ENCODE measurements at places on chromosomes 3 and 15. TPM values are rescaled to one million over a fixed set of nuclear protein-coding genes. Genes with fewer than 3 reads are reported as not detected.

- DNase-seq = peak; percentile 64
These were observed 960 bp upstream of the KLF13 start for GRCh38 chr15:31325595-31326155.

DNA sequence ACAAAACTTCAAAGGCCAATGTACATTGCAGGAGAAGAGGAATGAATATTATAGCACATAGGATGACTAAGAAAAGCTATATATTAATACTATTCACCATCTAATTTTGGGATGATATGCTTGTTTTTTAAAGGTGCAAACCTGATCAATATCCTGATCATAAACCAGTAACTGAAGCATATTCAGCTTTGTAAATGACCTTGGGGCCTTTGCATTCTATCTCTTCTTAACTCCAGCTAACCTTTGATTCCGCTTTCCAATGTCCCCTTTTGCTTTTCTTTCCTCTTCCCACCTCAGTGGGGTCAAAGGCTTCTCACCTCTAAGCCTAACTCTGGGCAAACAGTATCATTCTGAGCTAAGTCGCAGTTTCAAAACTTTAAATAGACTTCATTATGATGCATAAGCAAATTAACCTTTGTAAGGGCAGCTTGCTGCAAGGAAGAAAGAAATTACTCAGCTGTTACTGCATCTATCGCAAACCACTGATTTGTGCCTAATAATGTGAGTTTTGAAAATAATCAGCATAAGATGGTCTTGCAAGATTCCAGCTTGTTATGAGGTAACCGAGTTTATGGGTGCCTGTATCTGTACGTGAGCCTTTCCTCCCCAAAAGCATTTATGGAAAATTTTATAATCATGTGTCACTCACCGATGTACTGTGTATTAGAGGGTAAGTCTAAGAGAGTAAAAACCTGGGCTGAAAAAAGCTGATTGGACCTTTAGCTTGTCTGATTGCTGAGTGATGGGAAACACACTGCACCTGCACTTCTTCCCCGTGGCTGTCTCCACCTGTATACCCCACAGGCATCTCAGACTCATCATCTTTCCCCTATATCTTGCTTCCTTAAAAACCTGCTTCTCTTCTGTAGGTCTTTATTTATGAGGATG lies 116.8 kb downstream of the TPRG1 start:
- DNase-seq = no peak

- DNase-seq = no peak
These were observed 65.0 kb downstream of the CCNL1 start for GRCh38 chr3:157094751-157095480.

DNA sequence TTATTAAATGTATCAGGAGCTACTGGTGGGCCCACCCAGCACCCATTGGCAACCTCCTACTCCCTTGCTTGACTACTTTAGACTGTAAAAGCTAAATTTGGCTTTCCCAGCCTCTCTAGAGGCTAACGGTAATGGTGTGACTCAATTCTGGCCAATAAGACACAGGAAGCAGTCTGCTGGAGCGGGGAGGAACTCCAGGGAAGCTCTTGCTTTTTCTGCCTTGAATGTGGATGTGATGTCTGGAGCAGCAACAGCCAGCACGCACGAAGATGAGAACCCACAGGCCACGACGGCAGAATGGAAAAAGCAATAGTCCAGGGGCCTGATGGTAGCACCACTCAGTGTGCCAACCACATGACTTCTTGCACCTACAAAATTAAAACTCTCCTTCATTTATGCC lies 39.9 kb downstream of the RAB6B start:
- no peak for DNase-seq

The NEK11 gene
- 0.45 TPM for total RNA-seq

DNA sequence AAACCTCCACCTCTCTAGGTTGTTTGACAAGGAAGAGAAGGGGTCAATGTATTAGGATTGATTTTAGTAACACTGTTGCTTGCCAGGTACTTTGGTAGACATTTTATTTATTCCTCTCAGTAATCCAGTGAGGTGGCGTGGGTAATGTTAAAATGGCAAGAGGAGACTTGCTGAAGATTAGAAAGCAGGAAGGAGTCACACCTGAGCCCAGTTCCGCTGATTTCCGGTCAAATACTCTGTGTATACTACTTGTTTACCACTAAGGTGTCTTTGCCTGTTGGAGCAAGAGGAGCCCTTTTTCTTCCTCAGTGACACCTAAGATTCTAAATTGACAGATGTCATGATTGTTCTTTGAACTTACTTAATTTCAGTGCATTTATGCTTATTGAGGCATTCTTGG lies 1.7 kb downstream of the OXNAD1 start:
- no peak for DNase-seq

The ERC2 gene
- 3.1 TPM for total RNA-seq

The AAGAB gene
- total RNA-seq = 33.5 TPM

- DNase-seq = no peak
These were observed 442.7 kb downstream of the OCA2 start for GRCh38 chr15:27656296-27656987.

The MYZAP gene
- total RNA-seq = 59.8 TPM

- peak; percentile 25 for DNase-seq
These were observed 12.9 kb downstream of the AMOTL2 start for GRCh38 chr3:134361162-134361835.

GRCh38 chr3:38650248-38650951 lies 913 bp upstream of the SCN5A start:
- no peak for DNase-seq

DNA sequence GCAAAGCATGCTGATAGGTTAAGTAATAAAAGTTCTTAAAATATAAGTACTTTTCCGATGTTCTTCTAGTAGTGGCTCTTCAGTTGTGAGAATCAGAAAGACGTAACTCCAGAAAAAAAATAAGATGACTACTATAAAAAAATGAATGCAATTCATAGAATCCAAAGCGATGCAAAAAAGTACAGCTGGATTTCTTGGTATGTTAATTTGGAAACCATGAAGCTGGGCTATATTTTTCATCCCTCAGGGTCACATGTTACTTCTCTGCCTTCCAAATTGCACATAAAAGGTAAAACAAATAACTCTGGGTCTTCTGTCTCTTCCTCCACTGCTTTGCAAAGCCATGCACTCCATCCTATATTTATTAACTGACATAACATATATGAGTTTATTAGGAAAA lies 843.9 kb upstream of the DPPA4 start:
- DNase-seq = peak; percentile 3

The GOLGA8J gene
- not detected for total RNA-seq

DNA sequence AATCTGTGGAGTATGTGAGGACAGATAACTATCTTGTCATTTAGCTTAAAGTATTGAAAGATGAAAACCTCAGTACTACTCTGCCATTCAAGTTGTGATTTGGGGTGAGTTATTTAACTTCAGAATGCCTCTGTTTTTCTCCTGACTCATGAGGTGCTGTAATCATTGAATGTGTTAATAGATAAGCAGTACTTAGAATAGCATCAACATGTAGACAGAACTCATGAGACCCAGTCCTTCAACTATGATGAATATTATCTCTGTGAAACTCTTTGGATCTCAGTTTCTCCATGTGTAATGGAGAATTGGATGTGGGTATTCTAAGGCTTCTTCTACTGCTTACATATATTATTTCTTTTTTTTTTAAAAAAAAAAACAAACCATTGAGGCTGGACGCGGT lies 431.4 kb downstream of the GRM7 start:
- DNase-seq = no peak

The CACNA2D2 gene
- total RNA-seq = 7.2 TPM

The GOLGA8H gene
- not detected for total RNA-seq

The AGTR1 gene
- 10.3 TPM for total RNA-seq

DNA sequence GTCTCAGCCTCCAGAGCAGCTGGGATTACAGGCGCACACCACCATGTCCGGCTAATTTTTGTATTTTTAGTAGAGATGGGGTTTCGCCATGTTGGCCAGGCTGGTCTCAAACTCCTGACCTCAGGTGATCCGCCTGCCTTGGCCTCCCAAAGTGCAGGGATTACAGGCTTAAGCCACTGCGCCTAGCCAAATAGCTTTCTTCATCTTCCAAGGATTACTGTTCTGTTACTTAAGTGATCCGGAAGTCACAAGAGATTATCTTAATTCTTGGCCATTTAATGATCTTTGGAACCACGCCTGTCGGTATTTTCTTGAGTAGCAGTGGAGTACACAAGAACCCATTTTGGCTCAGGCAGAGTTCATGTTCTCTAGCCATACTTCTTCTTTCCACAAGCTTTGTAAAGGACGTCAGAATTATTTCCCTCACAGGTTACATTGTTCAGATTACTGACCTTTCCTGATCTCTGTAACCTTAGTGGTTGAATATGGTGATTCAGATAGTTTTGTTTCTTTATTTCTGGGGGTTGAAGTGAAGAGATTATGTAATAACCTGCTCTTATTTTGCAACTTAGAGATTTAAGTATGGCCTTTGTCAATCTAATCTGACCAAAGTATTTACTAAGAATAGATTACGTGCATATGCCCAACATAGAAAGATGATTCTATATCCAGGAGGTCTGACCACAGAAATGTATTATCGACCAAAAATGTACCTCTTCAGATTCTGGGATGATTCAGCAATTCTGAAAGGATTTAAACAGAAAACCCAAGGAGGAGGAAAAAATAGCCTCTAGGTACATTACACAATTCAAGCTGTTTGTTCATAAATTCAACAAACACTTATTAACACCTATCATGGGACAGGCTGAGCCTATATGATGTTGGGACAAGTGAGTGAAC lies 132.2 kb downstream of the GREM1 start:
- DNase-seq = no peak

The KY gene
- total RNA-seq = not detected

The LRRC49 gene
- total RNA-seq = 1.2 TPM

The CCDC39 gene
- total RNA-seq = not detected

The SMCO1 gene
- total RNA-seq = not detected

DNA sequence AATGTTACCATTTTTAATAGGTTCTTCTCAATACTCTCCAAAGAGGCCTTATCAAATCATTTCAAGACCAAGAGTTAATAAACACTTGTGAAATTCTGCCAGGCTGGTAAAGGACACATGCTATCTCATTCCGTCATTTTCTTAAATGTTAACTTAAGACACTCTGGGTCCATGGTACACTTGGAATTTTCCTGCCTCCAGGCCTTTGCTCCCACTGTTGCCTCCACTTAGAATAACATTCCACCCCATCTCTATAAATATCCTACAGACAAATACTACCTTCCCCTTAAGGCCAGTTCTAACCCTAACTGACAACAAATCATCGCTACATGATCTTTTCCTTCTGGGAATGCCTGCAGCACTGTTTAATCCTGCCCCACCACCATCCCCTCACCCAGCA lies 24.1 kb downstream of the MAGI1 start:
- DNase-seq = no peak

DNA sequence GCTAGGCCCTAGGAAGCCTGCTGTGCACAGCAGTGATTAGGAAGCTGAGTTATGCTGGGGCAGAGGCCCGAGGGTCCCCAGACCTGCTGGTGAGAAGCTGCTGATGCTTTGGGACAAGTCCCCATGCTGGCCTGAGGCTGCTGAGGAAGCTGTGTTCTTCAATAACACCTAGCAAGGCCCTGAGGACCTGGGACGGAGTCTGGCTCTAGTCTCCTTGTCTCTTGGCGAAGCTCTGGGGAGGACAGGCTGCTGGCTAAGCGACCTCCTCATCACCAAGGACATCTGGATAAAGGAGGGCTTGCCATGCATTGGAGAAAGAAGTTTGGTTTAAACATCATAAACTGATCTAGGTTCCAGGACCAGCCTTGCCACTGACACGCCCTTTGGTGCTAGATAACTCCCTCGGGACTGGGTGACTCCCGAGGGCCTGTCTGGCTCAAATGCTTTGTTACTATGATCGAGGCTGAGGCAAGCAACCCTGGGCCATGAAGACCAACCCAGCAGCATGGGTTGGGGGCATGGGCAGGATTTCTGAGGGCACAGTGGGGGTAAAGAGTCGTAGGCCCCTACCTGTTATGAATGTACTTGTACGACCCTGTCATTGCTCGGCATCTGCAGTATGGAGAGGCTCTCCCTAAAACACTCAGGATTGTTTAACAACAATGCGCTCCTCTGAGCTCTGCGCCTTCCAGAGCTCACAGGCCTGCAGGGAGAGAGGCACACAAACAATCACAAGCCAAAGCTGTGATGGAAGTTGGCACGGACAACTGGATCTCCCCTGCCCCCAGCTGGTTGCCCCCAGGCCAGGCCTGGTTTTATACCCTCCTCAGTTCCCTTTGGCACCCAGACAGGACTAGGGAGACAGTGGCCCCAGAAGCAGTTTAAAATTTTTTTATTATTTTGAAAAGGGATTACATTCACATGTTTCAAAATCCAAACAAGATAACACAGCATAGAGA lies 64.4 kb downstream of the LINGO1 start:
- peak; percentile 52 for DNase-seq
